ENCODE measurements at places on chromosomes 1 and 21.

GRCh38 chr1:185166106-185166505, 9.1 kb downstream of the SWT1 start:
- DNase-seq: no peak
- H3K4me3 ChIP-seq: no peak overlapping the region
- H3K27ac ChIP-seq: no peak overlapping the region
- peaks cover 15% of the 10 kb centered on the region for H3K36me3 ChIP-seq
- no peaks in the 10 kb centered on the region for H3K4me1 ChIP-seq

DNA sequence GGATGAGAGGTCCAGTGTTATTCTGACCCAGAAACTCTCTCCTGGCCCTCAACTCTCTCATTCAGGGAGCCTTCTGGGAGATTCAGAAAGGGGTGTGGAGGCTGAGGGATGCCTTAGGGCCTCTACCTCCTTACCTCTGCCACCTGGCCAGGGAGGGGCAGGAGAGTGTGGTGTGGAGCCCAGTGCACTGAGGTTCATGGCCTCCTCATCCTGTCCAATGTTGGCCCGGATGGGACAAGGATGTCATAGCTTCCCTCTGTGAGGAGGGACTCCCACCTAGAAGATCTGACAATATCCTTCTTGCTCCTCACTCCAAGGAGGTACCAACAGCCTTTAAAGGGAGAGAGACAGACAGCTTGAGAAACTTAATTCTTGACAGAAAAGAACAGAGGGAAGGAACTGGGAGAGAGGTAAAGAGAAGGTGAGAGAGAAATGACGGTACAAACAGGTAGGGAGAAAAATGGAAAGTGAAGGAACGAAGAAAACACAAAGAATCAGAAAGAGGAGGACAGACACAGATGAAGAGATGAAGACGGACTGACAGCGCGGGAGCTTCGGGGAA, 779 bp downstream of the BEND5 start:
- peak overlapping the region; percentile 88 for H3K4me3 ChIP-seq
- H3K36me3 ChIP-seq: no peaks in the 10 kb centered on the region
- H3K27me3 ChIP-seq: no peaks in the 10 kb centered on the region
- H3K4me1 ChIP-seq: no peaks in the 10 kb centered on the region
- peak overlapping the region; percentile 49 for H3K27ac ChIP-seq

GRCh38 chr1:27489501-27489972, 430 bp downstream of the WASF2 start:
- H3K36me3 ChIP-seq: no peaks in the 10 kb centered on the region
- peaks cover 7% of the 10 kb centered on the region for H3K4me1 ChIP-seq

GRCh38 chr21:44354001-44354405, 582 bp downstream of the TRPM2 start:
- H3K4me1 ChIP-seq: no peaks in the 10 kb centered on the region
- H3K27me3 ChIP-seq: peaks cover 7% of the 10 kb centered on the region
- H3K27ac ChIP-seq: no peak overlapping the region
- DNase-seq: no peak
- no peaks in the 10 kb centered on the region for H3K36me3 ChIP-seq
- no peak overlapping the region for H3K4me3 ChIP-seq

All from kidney (tissue), 22 donors.